ENCODE measurements at places on chromosomes 2 and 18. TPM values are rescaled to one million over a fixed set of nuclear protein-coding genes. Genes with fewer than 3 reads are reported as not detected.

CENPA gene
- 37.0 TPM for total RNA-seq

E2F6 gene
- 10.6 TPM for total RNA-seq

ARHGAP28 gene
- not detected for total RNA-seq

RAB6C gene
- total RNA-seq, result not detected

HPCAL1 gene
- total RNA-seq, result 109 TPM

ZBTB7C gene
- total RNA-seq, result not detected

GRCh38 chr18:36766836-36767235, 62.0 kb downstream of the TPGS2 start:
- no peak for DNase-seq

- DNase-seq, result no peak
Measured at GRCh38 chr2:99670768-99671734, 181.2 kb upstream of the REV1 start.

- no peak for DNase-seq
Measured at GRCh38 chr2:171703574-171704347, 16.5 kb downstream of the DYNC1I2 start.

- no peak for DNase-seq
Measured at GRCh38 chr2:34663314-34663713, 1064.2 kb upstream of the FAM98A start.

- no peak for DNase-seq
Measured at GRCh38 chr2:1011006-1011405, 60.4 kb downstream of the SNTG2 start.

DNA sequence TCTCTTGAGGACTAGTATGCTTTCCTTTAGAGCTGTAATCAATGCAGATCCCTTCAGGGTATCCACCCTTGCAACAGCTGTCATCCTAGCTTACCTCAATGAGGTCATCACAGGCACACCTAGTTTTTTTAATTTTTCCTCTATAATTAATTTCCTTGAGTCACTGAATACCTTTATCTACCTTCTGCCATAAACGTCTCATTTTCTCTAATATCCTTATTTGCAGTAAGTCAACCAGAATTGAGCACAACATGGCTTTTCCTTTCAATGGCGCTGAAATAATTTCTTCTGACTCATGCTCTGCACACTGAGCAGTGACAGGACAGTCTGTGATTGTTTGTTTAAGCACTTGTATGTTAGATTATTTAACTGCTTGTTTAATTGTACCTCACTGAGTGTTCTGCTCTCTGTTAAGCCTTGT, 49.4 kb downstream of the ETAA1 start:
- DNase-seq, result no peak

GRCh38 chr2:129502781-129503180, 476.7 kb upstream of the RAB6C start:
- no peak for DNase-seq

DNA sequence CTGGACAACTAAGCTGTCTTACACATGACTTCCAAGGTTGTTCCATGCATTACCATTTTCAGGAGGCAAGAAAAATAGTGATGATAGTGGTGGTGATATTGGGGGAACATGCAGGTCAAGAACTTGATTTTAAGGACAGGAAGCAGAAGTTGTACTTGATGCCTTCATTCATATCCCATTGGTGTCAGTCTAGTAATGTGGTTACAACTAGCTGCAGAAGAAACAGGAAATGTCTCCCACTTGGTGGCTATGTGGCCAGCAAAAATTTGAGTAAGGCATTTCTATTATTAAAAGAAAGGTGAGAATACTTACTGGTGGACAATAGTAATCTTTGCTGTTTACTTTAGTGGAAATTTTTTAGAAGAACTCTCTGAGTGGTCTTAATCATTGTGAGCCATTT, 103.4 kb downstream of the ALMS1 start:
- DNase-seq, result no peak

GRCh38 chr18:61719671-61720070, 173.1 kb downstream of the RNF152 start:
- DNase-seq, result no peak

DNA sequence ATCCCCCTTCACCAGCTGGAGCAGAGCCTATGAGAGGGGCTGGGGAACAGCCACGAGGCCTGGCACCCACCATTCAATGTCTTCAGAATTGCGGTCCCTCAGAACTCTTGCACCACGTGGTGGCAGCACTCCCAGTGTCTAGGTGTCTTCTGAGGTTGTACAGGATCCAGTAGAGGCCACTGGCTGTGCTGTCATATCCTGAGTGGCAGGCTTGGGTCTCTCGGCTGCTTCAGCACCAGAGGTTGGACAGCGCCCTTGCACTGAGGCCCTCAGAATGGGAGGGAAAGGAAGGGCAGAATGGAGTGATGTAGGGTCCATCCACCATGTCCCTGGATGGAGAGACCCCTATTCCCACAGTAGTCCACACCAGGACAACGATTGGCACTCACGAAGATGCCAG, 112.0 kb upstream of the TEKT4 start:
- DNase-seq, result peak; percentile 55

DNA sequence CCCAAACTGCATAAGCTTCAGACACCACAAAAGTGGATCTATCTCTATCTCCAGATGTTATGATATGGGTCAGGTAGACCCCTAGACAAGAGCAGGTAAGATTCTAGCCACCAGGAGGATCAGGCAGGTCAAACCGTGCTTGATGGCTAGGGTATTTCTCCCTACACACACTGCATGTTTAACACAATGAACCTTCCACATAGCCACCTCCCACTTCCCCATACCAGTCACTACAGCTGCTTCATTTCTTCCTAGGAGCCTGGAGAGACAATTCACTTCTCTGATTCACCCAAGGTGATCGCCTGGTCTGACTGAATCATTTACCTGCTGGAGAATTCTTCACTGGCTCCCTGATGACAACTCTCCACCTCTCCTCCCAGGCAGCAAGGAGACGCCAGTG, 66.0 kb upstream of the MYCN start:
- DNase-seq, result no peak

DNA sequence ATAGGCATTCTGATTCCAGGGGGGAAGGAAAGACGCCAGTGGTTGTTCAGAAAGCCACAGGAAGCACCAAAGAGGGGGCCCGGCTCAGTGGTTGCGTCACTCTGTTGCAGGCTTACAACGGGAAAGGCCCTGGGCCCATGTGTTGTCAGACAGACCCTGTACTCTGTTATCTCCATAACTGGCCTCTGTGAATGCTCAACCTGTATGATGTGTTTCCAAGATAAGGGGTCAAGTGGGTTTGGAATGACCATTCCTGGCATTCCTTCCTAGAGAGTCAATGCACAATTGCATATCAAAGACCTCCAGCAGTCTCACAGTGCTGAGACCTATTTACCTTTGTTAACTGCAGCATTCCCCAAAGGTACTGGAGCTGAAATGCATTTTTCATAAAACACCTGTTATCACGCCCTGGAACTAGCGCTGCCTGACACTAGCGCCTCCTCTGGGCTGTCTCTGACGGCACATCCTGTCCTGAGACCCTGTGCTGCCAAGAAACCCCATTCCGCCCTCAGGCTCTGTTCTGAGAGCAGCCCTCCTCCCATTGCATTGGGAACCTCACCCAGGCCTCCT, 13.2 kb upstream of the LRRFIP1 start:
- DNase-seq, result no peak

Measured in activated CD4-positive, alpha-beta T cell treated with anti-CD3 and anti-CD28 coated beads for 36 hours (primary cell).